ENCODE measurements at places on chromosomes 2 and 18. TPM values are rescaled to one million over a fixed set of nuclear protein-coding genes. Genes with fewer than 3 reads are reported as not detected.

Gene SLC38A11
- total RNA-seq: 1.6 TPM

Gene SERPINE2
- 3.9 TPM for total RNA-seq

Gene GAREM2
- 6.5 TPM for total RNA-seq

Gene VSNL1
- not detected for total RNA-seq

Gene G6PC2
- not detected for total RNA-seq

Gene MPP4
- total RNA-seq: 0.17 TPM

DNA sequence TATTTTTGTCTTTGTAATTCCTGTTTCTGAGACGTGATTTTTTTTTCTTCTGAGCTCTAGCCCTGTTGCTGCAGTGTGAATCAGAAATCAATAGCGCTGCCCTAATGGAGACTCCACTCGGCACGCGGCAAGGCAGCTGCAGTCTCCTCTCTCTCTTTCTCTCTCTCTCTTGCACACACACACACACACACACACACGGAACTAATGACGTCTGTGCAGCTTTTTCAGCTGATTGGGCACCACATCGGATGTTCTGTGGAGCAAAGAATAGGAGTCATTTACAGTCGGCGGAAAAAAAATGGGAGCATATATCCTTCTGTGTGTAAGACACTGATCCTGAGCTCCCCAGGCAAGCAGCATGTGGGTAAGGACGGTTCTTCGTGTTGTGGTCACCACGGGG lies 2.0 kb upstream of the MYT1L start:
- no peaks in the 10 kb centered on the region for H3K36me3 ChIP-seq
- H3K4me3 ChIP-seq: no peak overlapping the region
- no peak for DNase-seq
- no peak overlapping the region for H3K27ac ChIP-seq

DNA sequence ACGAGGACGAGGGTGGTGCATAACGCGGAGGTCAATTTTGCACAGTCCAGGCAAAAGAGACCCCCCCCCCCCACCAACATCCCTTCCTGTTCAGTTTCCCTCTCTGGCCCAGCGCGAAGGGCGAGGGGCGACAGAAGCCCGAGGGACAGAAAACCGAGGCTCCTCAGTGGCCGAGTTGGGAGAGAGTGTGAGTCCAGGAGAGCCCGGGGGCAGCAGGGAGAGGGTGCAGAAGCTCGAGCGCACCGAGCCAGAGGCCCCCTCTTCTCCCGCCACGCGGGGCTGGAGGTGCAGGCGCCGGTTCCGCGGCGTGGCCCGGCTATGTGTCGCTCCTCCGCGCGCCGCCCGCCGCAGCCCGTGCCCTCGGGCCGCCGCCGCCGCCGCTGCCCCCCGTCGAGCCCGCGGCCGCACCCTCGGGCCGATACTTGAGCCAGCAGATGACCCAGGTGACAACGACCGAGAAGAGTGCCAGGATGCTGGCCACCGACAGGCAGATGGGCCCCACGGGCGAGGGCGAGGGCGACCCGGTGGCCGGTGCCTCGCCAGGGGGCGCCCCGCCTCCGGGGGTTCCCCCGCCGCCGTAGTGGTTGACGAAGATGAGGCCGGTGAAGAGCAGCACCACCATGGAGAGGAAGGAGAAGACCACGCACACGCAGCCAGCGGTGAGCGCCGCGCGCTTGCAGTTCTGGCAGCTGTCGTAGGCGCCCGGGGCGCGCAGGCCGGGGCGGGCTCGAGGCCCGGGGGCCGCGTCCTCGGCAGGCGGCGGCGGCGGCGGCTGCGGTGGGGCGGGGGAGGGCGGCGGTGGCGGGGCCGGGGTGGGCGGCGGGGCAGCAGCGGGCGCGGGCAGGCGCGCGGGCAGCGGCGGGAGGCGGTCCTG lies 20.2 kb upstream of the PAX3 start:
- H3K27me3 ChIP-seq: peaks cover 58% of the 10 kb centered on the region
- DNase-seq: no peak
- peaks cover 6% of the 10 kb centered on the region for H3K4me1 ChIP-seq
- peak overlapping the region; percentile 88 for H3K4me3 ChIP-seq

GRCh38 chr2:118968961-118969733 lies 27.2 kb downstream of the MARCO start:
- no peak for DNase-seq
- no peak overlapping the region for H3K27ac ChIP-seq
- peaks cover 4% of the 10 kb centered on the region for H3K4me1 ChIP-seq
- peaks cover 3% of the 10 kb centered on the region for H3K36me3 ChIP-seq
- H3K27me3 ChIP-seq: peaks cover 47% of the 10 kb centered on the region
- H3K4me3 ChIP-seq: no peak overlapping the region

GRCh38 chr2:439556-440402 lies 151.9 kb upstream of the ALKAL2 start:
- peak overlapping the region; percentile 84 for H3K27ac ChIP-seq
- no peak overlapping the region for H3K4me3 ChIP-seq
- no peak for DNase-seq
- peaks cover 10% of the 10 kb centered on the region for H3K27me3 ChIP-seq
- peaks cover 18% of the 10 kb centered on the region for H3K4me1 ChIP-seq

- no peaks in the 10 kb centered on the region for H3K36me3 ChIP-seq
- H3K4me3 ChIP-seq: no peak overlapping the region
- peaks cover 5% of the 10 kb centered on the region for H3K4me1 ChIP-seq
Observed at GRCh38 chr2:20539776-20540586, 93.1 kb downstream of the RHOB start.

DNA sequence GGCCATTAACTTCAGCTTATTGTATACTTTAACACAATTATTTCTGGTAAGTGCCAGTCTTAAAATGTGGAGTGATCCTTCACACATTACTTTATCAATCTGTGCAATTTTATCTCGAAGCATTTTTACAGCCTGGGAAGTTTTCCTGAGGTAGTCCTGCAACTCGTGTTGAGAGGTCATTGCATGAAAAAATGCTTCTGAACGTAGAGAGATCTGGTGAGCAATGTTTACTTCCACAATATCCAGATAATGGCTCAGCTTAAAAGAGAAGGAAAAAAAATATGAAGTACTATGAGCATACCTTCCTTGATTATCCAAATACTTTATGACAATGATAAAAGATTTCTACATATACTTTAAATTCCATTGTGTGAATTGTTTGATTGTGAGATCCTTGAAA lies 57.0 kb downstream of the VPS54 start:
- no peaks in the 10 kb centered on the region for H3K36me3 ChIP-seq
- no peaks in the 10 kb centered on the region for H3K27me3 ChIP-seq
- no peak for DNase-seq
- no peak overlapping the region for H3K27ac ChIP-seq
- H3K4me1 ChIP-seq: no peaks in the 10 kb centered on the region

- peaks cover 67% of the 10 kb centered on the region for H3K27me3 ChIP-seq
- H3K4me3 ChIP-seq: peak overlapping the region; percentile 39
- H3K27ac ChIP-seq: no peak overlapping the region
- DNase-seq: no peak
- H3K4me1 ChIP-seq: peaks cover 17% of the 10 kb centered on the region
Observed at GRCh38 chr2:15941871-15942710, 1.7 kb downstream of the MYCN start.

DNA sequence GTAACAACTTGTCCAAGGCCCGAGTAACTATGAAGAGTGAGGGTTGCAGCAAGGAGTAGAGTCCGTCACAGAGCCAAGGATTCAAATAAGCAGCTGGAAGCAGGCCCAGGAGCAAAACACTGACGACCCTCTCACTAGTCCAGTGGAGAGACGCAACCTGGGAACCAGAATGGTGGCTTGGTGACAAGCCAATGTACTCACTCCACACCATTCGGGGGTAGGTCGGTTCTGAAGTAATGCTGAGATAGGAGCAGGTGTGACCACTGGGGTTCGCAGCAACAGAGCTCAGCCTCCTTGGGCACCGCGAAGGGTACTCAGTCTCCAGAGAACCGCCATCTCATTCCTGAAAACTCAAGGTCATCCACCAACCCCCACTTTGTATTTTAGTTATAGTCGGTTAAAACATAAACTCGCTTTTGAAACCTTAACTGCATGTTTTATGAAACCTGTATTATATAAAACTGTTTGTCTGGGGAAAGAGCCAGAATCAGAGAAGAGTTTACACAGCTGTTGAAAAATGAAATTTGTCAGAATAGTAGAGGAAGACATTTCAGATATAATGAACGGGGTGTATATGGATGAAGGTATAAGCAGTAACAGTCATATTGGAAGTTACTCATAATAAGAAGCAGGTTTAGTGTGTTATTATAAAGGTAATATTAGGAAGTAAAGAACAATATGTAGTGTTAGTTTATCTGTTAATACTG lies 8.6 kb downstream of the ANKRD62 start:
- H3K4me3 ChIP-seq: no peak overlapping the region
- H3K36me3 ChIP-seq: no peaks in the 10 kb centered on the region
- H3K27me3 ChIP-seq: peaks cover 50% of the 10 kb centered on the region
- H3K27ac ChIP-seq: no peak overlapping the region
- DNase-seq: no peak

DNA sequence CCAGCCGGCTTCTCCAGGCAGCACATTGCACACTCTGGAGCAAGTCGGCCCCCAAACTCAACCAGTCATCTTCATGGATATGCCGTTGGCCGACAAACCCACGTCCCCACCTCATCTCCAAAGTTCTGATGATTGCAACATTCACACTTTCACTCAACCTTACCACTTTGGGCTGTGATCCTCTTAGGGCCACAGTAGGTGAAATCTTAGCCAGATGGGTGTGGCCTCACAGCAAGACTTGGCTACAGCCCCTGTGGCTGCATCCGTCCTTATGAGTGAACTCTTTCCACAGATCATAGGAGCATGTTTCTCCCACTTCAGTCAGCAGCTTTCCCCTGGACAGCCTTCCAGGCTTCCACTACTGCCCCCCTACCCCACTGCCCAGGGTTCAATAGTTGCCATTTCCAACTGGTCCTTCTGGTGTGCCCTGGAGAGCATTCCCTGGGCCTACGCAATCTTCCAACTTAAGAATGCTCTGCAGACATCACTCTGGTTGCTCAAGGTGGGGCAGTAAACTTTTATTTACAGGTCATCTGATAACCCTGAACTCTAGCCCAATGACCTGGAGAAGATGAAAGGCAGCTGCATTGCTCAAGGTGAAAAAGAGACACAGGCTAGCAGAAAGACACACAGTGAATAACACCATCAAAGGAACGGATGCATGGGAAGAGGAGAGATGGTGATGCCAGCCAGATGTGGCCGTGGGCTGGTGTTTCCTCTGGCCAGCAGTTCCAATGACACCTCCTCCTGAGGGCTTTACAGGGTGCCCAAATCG lies 34.5 kb downstream of the ARL4C start:
- no peak for DNase-seq
- peak overlapping the region; percentile 100 for H3K27ac ChIP-seq
- H3K27me3 ChIP-seq: no peaks in the 10 kb centered on the region
- H3K4me1 ChIP-seq: peaks cover 52% of the 10 kb centered on the region

DNA sequence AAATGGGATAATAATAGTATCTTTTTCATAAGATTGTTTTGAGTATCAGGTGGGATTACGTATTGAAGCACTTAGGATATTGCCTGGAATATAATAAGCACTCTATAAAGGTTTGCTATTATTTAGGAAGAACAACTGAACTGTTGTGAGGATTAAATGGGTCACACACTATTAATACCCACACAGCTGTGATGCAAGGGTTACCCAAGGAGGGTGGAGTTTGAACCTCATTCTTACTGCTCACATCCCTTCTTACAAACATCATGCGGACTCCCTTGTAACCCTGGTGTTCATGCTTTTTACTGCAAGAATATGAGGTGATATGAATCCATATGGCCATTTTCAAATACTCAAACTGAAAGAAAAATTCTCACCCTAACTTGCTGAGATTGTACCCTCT lies 113.5 kb downstream of the KCTD1 start:
- peaks cover 43% of the 10 kb centered on the region for H3K27me3 ChIP-seq
- no peaks in the 10 kb centered on the region for H3K36me3 ChIP-seq
- H3K27ac ChIP-seq: no peak overlapping the region
- no peak overlapping the region for H3K4me3 ChIP-seq

GRCh38 chr2:46143429-46144132 lies 153.6 kb upstream of the EPAS1 start:
- H3K4me3 ChIP-seq: no peak overlapping the region
- H3K36me3 ChIP-seq: peaks cover under 1% of the 10 kb centered on the region
- peaks cover 8% of the 10 kb centered on the region for H3K4me1 ChIP-seq
- no peaks in the 10 kb centered on the region for H3K27me3 ChIP-seq
- no peak overlapping the region for H3K27ac ChIP-seq

- H3K27me3 ChIP-seq: no peaks in the 10 kb centered on the region
- H3K36me3 ChIP-seq: no peaks in the 10 kb centered on the region
- no peak overlapping the region for H3K4me3 ChIP-seq
- H3K27ac ChIP-seq: no peak overlapping the region
- no peaks in the 10 kb centered on the region for H3K4me1 ChIP-seq
- no peak for DNase-seq
Observed at GRCh38 chr2:21317131-21317530, 193.4 kb downstream of the TDRD15 start.

DNA sequence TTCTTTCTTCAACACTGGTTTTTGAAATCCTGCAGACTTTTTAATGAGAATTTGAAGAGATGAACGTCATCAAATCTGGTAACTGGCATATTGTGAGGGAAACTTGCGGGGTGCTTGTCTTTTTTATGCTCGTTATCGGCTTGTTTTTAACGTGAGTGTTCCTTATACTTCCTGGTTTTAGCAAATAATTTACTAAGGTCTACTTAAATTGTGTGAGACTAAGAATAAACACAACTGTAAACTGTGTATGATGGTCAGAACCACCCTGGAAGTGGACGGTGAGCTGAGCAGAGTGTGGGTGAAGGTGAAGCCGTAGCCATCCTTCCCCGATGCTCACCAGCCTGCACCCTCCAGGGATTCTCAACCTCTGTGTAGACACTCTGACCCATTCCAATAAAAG lies 82.3 kb upstream of the CDC42EP3 start:
- no peak overlapping the region for H3K4me3 ChIP-seq
- H3K27ac ChIP-seq: no peak overlapping the region
- peaks cover 5% of the 10 kb centered on the region for H3K4me1 ChIP-seq
- no peak for DNase-seq
- H3K36me3 ChIP-seq: peaks cover 6% of the 10 kb centered on the region
- no peaks in the 10 kb centered on the region for H3K27me3 ChIP-seq

- peaks cover 6% of the 10 kb centered on the region for H3K4me1 ChIP-seq
- DNase-seq: no peak
- no peak overlapping the region for H3K4me3 ChIP-seq
- no peak overlapping the region for H3K27ac ChIP-seq
Observed at GRCh38 chr2:151976945-151977353, 121.9 kb downstream of the CACNB4 start.

DNA sequence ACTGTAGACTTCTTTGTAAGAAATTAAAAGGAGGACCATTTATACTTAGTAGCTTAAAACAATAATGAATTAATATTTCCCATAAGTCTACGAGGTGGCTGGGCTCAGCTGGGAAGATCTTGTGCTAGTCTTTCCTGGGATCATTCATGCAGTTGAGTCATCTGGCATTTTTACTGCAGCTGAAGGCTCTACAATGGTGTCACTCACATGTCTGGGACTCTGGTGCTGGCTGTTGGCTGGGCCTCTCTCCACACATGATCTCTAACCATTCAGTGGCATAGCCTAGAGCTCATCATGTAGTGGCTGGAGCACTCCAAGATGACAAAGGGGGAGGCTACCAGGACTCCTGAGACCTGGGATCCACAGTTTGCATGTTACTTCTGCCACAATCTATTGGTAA lies 35.5 kb downstream of the CLASP1 start:
- no peak overlapping the region for H3K4me3 ChIP-seq
- DNase-seq: no peak
- H3K4me1 ChIP-seq: peaks cover 11% of the 10 kb centered on the region
- H3K27me3 ChIP-seq: no peaks in the 10 kb centered on the region
- H3K36me3 ChIP-seq: peaks cover 2% of the 10 kb centered on the region

Measured in T-helper 17 cell (primary cell).